ENCODE measurements at places on chromosomes 1 and 21.
A peak's percentile ranks its signal among the peaks of the same experiment; 100 is the strongest.

DNA sequence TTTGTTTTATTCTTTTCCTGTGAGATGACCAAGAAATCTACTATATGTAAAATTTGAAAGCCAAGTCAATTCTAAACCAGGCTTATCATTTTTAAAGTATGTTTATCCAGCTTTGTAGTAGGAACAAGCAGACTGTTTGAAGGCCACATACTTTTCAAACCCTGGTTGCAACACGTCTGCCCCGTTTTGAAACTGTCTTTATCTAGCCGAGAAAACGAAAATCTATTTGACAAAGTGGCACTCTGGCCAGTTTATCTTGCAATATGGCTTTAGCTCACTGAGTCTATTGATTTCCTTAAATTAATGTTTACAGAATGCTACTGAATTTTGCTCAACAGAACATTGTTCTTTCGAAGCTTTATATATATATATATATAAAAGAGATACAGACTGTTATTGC, 39.7 kb downstream of the PROX1 start:
- no peak overlapping the region for H3K27ac ChIP-seq
- no peaks in the 10 kb centered on the region for H3K36me3 ChIP-seq
- no peak for DNase-seq
- H3K4me1 ChIP-seq: no peaks in the 10 kb centered on the region

GRCh38 chr1:78665809-78666208, 16.2 kb downstream of the IFI44 start:
- no peak for DNase-seq
- peaks cover 8% of the 10 kb centered on the region for H3K4me1 ChIP-seq
- no peak overlapping the region for H3K4me3 ChIP-seq
- H3K27me3 ChIP-seq: no peaks in the 10 kb centered on the region

- peaks cover 9% of the 10 kb centered on the region for H3K27me3 ChIP-seq
- H3K36me3 ChIP-seq: peaks cover 1% of the 10 kb centered on the region
- no peak for DNase-seq
- H3K27ac ChIP-seq: no peak overlapping the region
- H3K4me1 ChIP-seq: peaks cover 15% of the 10 kb centered on the region
These were observed 21.2 kb downstream of the ARMH1 start for GRCh38 chr1:44695671-44696070.

GRCh38 chr1:19044975-19045831, 88.7 kb upstream of the IFFO2 start:
- H3K4me3 ChIP-seq: no peak overlapping the region
- peaks cover 3% of the 10 kb centered on the region for H3K4me1 ChIP-seq
- DNase-seq: no peak
- H3K27ac ChIP-seq: no peak overlapping the region

DNA sequence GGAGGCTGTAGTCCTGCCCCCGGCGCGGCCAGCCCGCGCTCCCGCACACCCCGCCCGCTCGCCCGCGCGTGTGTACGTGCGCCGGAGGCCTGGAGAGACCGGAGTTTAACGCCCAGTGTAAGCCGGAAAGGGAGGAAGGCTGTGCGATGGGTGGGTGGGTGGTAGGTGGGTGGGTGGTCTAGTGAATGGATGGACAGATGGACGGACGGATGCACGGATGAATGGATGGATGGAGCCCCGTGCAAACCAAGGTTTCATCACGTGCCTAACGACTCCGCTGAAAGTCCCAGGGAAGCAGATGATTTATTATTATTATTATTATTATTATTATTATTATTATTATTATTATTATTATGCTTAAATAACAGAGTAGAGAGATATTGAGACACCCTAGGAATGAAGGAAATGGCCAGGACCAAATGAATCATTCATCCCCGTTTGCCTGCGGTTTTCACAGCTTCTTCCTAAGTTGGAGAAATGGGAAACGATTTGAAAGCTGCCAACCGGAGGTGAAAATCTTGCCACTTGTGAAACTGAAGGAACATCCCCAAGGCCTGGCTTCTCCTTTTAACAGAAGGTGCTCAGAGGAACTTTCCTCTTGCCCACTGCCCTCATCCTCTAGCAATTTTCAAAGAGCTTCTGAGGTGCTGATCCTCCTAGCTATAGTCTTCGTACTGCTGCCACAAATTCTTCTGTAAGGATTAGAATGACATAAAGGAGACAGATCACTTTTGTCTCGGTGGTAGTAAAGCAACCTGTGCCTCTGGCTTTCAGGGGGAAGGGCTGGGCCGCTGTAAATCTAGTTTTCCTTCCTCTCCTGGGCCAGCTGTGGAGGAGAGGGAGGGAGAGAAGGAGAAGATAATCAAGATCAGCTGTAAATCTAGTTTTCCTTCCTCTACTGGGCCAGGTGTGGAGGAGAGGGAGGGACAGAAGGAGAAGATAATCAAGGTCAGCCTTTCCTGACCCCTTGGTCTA, 648 bp upstream of the RGS7 start:
- DNase-seq: no peak
- H3K4me3 ChIP-seq: peak overlapping the region; percentile 39
- peaks cover 45% of the 10 kb centered on the region for H3K27me3 ChIP-seq
- H3K36me3 ChIP-seq: no peaks in the 10 kb centered on the region

Data from activated naive CD4-positive, alpha-beta T cell treated with anti-CD3 and anti-CD28 coated beads, Interleukin-2, amount 10 ng/mL, durations not matched to agents 7 days and 5 days (primary cell).